HL-60 (cell line): ENCODE measurements at places on chromosomes 6 and 20.

GRCh38 chr6:53151676-53152075 lies 3.0 kb upstream of the GCM1 start:
- DNase-seq, result no peak

- DNase-seq, result no peak
Observed at GRCh38 chr6:156451088-156451487, 326.1 kb upstream of the ARID1B start.

GRCh38 chr20:47427746-47428145 lies 71.2 kb upstream of the ZMYND8 start:
- peak; percentile 63 for DNase-seq

DNA sequence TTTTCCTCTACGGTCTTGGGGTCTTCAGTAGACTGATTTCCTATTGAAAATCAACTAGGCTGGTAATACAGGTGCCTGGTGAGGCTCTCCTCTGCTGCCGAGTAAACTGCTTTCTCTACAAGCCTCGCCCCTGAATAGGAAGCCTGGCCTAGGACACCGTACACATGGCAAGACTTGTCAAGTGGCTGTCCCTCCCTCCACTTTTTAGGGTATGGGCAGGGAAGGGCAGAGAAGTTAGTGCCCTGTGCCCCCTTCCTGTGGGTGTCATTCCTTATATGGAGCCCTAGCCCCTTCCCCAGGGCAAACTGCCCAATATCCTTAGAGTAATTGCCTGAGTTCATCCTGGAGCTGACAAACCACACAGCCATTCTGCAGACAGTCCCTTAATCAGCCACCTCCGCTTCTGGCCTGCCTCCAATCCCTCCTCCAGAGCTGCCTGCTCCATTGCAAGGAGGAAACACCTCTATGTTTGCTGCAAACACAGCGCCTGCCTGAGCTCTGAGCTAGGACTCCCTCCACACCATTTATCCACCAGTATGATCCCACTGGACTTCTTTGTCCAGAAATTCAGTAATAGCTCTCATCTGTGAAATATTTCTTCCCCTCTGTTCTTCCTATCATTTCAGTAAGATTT lies 93.1 kb downstream of the CHD6 start:
- no peak for DNase-seq

- peak; percentile 64 for DNase-seq
Observed at GRCh38 chr20:1824181-1824580, 71.0 kb upstream of the SIRPA start.

GRCh38 chr6:151326116-151326825 lies 65.1 kb downstream of the ZBTB2 start:
- DNase-seq, result no peak

DNA sequence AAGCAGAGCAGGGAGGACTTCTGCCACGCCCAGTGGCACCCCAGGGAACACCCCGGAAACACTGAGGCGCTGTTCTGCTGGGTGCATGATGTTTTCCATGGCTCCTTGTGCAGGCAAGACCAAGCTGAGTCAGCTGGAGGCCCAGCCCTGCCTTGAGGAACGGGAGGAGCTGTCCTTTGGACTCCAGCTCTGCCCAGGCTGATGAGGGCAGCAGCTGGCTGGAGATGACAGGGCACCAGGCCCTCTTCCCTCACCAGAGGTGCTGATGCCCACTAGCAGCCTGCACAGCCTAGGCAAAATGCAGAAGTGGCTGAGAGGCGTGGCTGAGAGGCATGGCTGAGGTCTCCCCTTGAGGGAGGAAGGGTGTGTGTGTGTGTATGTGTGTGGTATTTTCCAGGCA lies 2.4 kb downstream of the C6orf132 start:
- peak; percentile 25 for DNase-seq

GRCh38 chr20:32441638-32442037 lies 83.5 kb downstream of the ASXL1 start:
- DNase-seq, result no peak

GRCh38 chr20:61737812-61738443 lies 327.8 kb downstream of the TAF4 start:
- no peak for DNase-seq
